Kasumi-1 (cell line): ENCODE measurements at places on chromosomes 3 and 15.

GRCh38 chr15:57205027-57205855, 171.1 kb upstream of the CGNL1 start:
- DNase-seq: no peak

GRCh38 chr15:63970621-63971426, 75.5 kb downstream of the DAPK2 start:
- DNase-seq: no peak

DNA sequence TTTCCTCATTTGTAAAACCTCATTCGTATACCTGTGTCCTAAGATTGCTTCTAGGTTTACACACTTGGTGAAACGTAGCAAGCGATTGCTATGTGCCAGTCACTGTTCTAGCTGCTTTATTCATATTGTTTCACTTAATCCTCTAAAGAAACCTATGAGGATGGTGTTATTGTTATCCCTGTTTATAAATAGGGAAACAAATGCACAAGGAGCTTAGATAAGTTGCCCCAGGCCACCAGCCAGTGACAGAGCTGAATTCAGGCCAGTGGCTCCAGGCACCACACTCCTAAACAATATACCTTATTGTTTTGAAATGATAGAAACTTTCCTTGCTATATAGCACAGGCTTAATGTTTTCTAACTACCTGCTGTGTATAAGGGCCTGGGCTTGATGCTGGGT, 44.0 kb downstream of the LPP start:
- DNase-seq: no peak

- no peak for DNase-seq
Measured at GRCh38 chr15:59245559-59245958, 38.9 kb downstream of the LDHAL6B start.

DNA sequence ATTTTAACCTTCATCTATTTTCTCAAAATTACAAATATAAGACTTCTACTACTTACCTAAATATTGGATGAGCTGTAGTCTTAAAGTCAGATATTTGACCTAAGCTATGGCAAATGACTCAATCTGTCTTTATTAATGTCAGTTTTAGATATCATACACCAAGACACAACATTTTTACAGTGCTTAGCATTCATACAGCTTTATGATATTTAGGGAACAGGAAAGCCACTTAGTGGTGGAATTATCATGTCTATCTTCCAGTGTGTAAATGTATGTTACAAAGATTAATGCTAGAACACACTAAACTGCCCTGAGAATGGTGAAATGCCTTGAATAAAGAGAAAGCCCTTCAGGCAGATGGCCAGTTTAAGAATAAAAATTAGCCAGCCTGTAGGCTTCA, 135.0 kb downstream of the SPATA16 start:
- no peak for DNase-seq

- no peak for DNase-seq
Measured at GRCh38 chr3:163838769-163839168, 1239.5 kb downstream of the SI start.

- no peak for DNase-seq
Measured at GRCh38 chr3:141294301-141294700, 62.7 kb downstream of the PXYLP1 start.

DNA sequence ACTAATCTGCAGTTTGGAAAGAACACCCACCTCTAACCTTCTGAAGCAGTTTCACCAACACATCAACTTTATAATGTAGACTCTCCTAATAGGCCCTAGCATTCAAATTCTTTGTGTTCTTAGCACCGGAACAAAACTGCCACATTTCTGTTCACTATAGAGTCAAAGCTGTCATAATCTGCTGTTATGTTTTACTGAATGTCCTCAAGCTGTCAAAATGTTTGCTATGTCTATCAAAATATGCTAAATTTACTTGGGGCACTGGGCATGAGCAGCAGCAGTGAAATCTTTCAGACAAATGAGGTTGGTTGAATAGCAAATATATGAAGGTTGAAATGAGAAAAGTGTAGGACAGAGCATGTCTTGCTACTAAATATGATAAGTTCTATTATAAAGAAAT, 1.9 kb downstream of the WDR49 start:
- DNase-seq: no peak

- DNase-seq: no peak
Measured at GRCh38 chr15:43317566-43318184, 12.7 kb downstream of the LCMT2 start.

GRCh38 chr3:64748244-64748904, 60.6 kb upstream of the ADAMTS9 start:
- DNase-seq: no peak

- no peak for DNase-seq
Measured at GRCh38 chr3:70182166-70182565, 130.3 kb downstream of the MDFIC2 start.

- no peak for DNase-seq
Measured at GRCh38 chr3:65079560-65079959, 391.8 kb upstream of the ADAMTS9 start.

GRCh38 chr3:98026425-98027084, 8.6 kb downstream of the GABRR3 start:
- DNase-seq: no peak

GRCh38 chr15:87268675-87269074, 987.9 kb downstream of the NTRK3 start:
- DNase-seq: no peak

DNA sequence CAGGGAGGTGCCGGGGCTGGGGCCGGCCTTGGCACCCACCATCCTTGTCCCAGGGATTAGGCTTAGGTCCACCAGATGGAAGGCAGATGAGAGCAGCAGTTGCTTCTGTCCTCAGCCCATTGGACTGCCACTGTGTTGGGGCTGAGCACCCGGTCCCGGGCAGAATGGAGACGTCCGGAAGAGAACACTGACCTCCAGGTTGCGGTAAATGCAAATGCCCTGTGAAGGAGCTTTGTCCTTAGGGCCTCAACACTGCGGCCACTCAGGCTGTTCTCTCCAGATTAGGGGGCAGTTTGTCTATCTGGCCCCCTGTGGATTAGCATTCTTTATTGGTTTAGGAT, at the start of gene SERINC4:
Gene SERINC4, minus strand, starts transcription at position 276 of the 341 bp plus-strand sequence. Its CDS starts 234 bp downstream, at position 42.
- DNase-seq: no peak

- DNase-seq: no peak
Measured at GRCh38 chr15:34999906-35000305, 11.8 kb upstream of the ZNF770 start.

- no peak for DNase-seq
Measured at GRCh38 chr3:10928407-10928960, 64.1 kb upstream of the SLC6A1 start.

DNA sequence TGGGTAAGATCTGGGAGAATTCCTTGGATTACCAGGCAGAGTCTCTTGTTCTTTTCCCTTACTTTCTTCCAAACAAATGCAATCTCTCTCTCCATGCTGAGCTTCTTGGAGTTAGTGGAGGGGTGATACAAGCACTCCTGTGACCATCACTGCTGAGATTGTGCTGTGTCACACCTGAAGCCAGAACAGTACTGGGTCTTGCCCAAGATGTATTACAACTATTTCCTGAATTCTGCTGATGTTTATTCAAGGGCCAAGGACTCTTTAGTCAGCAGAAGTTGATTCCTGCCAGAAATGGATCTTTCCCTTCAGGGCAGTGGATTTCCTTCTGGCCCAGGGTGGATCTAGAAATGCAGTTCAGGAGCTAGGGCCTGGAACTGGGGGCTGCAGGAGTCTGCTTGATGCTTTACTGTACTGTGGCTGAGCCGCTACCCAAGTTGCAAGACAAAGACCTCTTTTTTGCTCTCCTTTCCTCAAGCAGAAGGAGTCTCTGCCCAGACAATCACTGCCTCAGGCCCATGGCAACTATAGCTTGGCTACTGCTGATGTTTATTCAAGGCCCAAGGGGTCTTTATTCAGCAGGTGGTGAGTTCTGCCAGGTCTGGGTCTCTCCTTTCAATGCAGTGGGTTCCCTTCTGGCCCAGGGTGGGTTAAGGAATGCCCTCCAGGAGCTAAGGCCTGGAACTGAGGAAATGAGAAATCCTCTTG, 98.8 kb downstream of the SH3GL3 start:
- no peak for DNase-seq

DNA sequence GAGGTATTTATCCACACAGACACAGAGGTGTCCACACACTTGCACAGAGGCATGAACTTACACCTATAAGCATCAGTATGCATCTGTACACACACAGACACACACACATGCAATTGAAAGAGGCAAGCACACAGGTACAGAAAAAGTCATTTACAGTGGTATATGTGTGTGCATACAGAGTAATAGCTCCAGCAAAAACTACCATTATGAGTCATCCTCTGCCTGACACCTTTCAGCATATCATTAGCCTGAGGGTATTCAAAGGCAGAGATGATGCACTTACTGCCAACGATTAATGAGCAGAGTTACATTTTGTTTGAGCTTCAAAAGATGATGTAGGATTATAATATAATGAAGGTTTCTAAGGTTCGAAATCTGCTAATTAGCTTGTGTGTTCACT, 100.3 kb upstream of the TPRG1 start:
- no peak for DNase-seq

DNA sequence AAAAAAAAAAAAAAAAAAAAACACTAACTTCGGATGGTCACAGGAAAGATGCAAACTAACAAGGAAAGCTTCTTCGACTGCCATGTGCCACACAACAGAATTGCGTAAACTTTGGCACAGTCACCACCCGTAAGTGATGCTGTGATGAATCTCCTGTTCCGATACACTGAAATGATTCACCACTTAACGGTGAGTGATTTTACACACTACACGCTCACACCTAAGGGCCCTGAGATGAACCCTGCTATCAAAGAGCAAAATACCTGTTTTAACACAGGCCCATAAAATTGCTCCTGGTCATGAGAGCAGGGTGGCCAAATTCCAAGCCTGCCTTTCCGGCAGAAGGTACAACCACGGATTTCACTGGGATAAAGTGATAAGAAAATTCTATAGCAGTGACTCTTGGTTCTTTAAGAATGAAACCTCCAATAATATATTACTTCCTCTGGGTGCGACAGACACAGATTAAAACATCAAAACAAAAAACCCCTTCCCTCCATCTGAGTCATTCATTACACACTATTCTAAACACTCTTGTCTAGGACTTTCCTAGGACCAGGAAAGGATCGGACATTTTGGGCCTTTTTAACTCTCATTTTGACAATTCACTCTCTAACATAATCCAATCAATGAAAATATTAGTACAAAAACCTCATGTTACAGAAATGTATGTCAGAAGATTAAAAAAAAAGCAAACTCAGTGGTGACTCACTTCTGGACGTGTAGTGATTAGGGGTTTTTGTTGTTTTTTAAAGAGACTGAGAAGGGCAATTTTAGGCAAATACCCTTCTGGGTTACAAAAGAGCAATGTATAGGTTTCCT, 28.3 kb downstream of the LRIG1 start:
- DNase-seq: no peak

- DNase-seq: no peak
Measured at GRCh38 chr3:167983583-167983982, 112.1 kb downstream of the GOLIM4 start.

GRCh38 chr3:151197981-151198767, 4.8 kb downstream of the GPR171 start:
- DNase-seq: no peak

DNA sequence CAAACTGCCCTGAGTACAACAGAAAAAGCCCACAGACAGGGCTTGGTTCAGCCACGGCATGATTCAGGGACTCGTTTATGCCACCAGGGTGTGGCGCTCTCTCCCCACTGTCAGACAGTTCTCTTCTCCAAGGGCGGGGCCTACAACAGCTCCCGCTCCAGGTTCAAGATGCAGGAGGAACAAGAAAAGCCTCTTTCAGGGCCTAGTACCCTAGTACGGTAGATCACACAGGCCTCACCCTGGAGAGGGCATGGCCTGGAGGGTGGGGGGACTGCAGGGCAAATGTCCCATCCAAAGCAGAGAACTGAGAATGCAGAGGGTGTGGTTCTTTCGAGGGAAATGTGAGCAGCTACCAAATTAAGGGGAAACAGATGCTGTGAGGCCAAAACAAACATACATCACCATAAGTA, 12.0 kb downstream of the MESD start:
- DNase-seq: peak; percentile 75

GRCh38 chr15:51359981-51360380, 18.5 kb downstream of the GLDN start:
- no peak for DNase-seq

- no peak for DNase-seq
Measured at GRCh38 chr3:106242781-106243180, 374.0 kb upstream of the CBLB start.

DNA sequence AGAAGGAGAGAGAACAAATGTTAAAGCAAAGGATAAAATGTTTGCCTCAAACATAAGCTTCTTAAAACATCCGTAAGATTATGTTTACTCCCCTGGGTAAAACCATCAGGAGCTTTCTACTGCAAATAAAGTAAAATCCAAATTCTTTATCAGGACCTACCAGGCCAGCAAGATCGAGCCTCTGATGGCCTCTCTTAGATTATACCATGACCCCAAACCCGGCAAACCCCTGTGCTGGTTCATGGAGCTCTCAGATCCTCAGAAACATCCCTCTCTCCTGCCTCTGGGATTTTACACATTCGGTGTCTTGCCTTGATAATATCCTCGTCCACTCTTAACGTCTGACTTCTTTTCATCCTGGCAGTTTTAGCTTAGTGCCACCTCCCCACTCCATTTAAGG, 7.5 kb upstream of the TARS3 start:
- no peak for DNase-seq

DNA sequence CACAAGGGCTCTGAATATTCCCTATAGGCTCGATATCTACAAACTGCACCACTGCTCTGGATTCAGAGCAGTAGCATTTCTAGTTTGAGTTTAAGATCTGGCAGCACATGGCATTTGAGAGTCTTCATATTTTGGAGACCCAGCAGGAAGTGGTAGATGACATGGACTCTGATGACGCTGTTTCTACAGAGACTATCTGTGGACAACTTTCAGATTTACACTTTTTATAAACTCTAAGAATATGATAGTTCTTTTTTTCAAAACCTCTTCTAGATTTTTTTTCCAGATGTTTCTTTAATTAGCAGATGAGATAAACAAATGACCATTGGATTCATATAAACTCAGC, 35.8 kb downstream of the ARMC8 start:
- peak; percentile 28 for DNase-seq

GRCh38 chr3:106631373-106632108, 745.7 kb upstream of the CCDC54 start:
- no peak for DNase-seq

- DNase-seq: no peak
Measured at GRCh38 chr15:86620641-86621349, 541.1 kb downstream of the AGBL1 start.

DNA sequence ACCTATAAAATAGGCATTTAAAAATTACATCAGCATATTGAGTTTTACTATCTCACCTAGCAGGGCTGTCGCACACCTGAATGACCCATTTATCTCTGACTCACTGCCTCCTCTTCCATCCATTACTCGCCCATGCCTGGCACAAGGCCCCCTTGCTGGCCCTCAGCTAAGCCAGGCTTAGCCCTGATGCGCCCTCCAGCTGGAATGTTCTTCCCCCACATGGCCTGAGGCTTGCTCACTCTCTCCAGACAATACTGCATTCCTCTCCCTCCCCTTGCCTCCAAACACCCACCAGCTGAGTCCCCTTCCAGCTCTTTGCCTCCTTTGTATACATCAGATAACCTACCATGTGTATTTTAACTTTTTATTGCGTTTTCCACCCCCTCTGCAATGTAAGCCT, 7.2 kb downstream of the SH3BP5 start:
- DNase-seq: no peak
